CD4-positive, alpha-beta T cell treated with Interleukin-2 at 100 ng/mL for 4 hours (primary cell): ENCODE measurements at places on chromosomes 2 and 18.

DNA sequence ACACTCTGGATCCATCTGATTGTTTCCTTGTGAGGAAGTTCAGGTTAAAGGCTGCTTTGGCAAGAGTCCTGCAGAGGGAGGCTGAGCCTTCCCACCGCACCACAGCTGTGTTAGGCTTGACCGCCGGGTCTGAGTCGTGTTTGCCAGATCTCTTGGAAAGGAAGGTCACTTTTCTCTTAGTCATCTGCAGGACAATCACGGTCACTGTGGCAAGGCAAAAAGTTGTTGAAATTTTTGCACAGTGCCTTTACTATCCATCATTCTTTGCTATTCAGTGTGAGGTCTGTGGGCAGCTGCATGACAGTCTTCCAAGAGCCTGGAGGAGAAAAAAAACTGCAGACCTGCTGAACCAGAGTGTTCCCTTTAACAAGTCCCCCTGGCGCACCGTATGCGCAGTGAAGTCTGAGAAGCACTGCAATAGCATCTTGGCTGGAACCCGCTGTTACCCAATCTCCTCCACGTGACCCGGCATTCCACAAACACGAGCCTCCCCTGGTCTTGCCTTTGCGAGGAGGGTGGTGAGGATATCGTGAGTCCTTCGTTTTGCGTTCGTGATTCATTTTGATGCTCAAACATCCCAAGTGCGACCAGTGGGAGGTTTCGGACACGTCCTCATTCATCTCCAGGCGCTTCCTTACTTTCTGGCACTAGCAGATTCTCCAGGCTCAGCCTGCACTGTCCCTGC lies 23.0 kb downstream of the BIN1 start:
- DNase-seq: no peak

GRCh38 chr2:179424571-179424970 lies 159.9 kb upstream of the SESTD1 start:
- no peak for DNase-seq

DNA sequence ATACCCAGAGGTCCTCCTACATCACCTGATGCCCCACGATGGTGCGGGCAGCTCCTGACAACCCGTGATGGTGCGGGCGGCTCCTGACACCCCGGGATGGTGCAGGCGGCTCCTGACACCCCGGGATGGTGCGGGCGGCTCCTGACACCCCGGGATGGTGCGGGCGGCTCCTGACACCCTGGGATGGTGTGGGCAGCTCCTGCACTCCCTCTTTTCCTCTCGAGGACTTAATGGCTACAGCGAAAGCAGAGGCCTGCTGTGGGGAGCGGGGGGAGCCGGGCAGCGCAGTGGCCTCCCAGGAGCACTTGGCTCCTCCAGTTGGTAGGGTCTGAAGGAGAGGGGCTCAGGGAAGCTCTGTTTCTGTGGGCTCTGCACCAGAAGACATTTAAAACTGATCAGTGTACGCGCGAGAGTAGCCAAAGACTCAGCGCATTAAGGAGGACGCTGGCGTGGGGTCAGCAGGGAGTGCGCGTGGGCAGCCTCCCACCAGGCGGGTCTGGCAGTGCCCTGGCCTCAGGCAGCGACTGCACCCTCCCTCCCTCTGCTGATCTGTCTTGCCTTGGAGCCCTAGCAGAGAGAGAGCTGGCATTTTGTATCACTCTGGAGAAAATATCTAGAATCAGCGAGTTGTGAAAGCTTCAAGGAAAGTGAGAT lies 464.5 kb upstream of the MYT1L start:
- no peak for DNase-seq

GRCh38 chr2:112547333-112547732 lies 5.1 kb downstream of the POLR1B start:
- DNase-seq: no peak

GRCh38 chr2:68385220-68385906 lies 20.3 kb downstream of the PLEK start:
- DNase-seq: peak; percentile 51

DNA sequence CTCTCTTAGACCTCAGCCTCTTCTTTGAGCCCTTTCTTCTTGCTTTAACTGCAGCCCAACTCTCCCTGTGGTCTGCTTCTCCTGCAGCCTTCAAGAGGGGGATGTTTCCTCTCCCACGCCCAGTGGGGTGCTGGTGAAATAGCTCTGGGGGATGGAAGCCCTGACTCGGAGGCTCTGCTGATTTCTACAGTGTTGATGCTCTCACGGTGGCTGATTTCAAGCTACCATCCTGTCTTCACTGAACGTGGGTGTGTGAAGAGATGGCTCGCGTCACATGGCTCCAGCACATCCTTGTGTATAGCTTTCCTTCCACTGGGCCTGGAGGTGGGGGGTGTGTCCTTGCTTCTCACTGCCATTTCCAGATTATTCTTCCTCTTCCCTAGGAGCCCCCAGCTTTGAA lies 20.0 kb downstream of the MPP4 start:
- no peak for DNase-seq
